ENCODE measurements at places on chromosomes 5 and 9. TPM values are rescaled to one million over a fixed set of nuclear protein-coding genes. Genes with fewer than 3 reads are reported as not detected.

- H3K4me3 ChIP-seq, result no peak overlapping the region
- peaks cover 39% of the 10 kb centered on the region for H3K27me3 ChIP-seq
- no peak overlapping the region for H3K27ac ChIP-seq
- no peaks in the 10 kb centered on the region for H3K4me1 ChIP-seq
- DNase-seq, result peak; percentile 78
Observed at GRCh38 chr9:92138157-92138959, 23.1 kb upstream of the SPTLC1 start.

Gene PRDM9
- total RNA-seq, result not detected

- no peak for DNase-seq
- no peaks in the 10 kb centered on the region for H3K4me1 ChIP-seq
- no peak overlapping the region for H3K27ac ChIP-seq
Observed at GRCh38 chr5:107990881-107991810, 320.4 kb upstream of the EFNA5 start.

DNA sequence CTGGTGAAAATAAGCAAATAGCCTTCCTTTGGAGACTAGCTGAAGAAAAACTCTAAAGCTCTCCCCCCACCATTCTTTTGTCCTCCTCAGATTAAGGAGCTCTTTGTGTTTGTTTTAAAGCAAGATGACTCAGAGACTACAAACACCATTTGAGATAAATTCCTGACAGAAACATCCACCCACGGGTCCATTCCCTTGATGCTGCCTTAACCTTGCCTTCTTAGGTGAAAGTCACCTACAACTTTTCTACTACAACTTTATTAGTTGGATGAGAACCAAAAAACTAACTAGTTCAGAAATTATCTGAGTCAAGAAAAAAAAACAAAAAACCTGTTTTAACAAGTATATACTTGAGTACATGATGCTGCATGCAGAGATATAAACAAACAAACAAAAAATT lies 831.1 kb downstream of the NR2F1-AS1 start:
- H3K4me3 ChIP-seq, result no peak overlapping the region
- no peaks in the 10 kb centered on the region for H3K27me3 ChIP-seq
- H3K4me1 ChIP-seq, result peaks cover 19% of the 10 kb centered on the region
- H3K36me3 ChIP-seq, result no peaks in the 10 kb centered on the region

DNA sequence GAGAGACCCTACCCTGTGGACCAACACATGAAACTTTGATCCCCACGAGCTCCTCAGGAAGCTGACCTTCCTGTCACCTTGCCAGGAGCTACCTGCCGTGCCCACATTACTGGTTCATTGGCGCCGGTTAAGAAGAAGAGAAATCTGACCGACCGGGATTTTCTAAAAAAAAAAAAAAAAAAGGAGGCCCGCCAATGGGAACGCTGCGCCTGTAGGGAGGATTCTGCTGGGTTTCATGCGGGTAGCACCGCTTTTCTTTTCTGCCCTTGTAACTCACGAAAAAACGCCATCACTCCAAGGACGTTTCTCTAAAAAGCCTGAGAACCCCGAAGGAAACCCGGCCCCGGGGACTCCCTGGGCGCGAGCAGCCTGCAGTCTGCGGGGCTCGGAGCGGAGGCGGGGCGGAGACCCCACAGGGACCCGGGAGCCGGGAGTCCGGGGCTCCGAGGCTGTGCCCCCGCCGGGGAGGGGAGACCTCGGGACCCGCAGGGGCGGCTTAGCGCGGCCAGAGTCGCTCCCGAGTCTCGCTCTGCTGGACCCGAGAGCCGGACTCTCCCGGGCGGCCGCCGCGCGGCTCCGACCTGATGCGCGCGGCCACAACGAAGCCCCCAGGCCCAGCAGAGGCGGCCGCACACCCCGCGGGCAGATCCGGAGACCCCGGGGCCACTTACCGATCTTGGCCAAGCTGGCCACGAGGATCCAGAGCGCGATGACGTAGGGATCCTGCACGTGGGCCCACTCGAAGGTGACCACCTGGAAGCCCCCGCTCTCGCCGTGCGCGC lies 617 bp downstream of the SLC9A3 start:
- no peak overlapping the region for H3K27ac ChIP-seq
- H3K4me3 ChIP-seq, result peak overlapping the region; percentile 5
- no peak for DNase-seq
- H3K27me3 ChIP-seq, result peaks cover 84% of the 10 kb centered on the region
- no peaks in the 10 kb centered on the region for H3K4me1 ChIP-seq
- peaks cover 4% of the 10 kb centered on the region for H3K36me3 ChIP-seq

DNA sequence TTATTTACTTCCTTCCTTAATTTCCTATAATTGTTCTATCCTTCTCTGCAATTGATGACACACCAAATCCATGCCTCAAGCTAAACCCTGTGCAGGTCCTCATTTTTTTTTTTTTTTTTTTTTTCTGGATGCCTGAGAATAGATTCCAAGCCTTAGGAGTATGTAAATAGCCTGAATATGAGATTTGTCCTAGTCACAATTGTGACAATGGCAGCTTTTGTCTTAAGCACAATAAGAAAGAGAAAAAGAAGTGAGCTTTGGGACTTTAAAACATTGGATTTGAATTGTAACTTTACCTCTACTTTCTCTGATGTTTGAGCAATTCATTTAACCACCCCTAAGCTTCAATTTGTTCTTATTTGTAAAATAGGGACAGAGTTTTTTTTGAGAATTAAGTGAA lies 280.5 kb downstream of the TUSC1 start:
- H3K4me3 ChIP-seq, result no peak overlapping the region
- no peak for DNase-seq
- H3K27me3 ChIP-seq, result no peaks in the 10 kb centered on the region
- no peak overlapping the region for H3K27ac ChIP-seq
- H3K36me3 ChIP-seq, result no peaks in the 10 kb centered on the region

Gene MCIDAS
- 4.4 TPM for total RNA-seq

DNA sequence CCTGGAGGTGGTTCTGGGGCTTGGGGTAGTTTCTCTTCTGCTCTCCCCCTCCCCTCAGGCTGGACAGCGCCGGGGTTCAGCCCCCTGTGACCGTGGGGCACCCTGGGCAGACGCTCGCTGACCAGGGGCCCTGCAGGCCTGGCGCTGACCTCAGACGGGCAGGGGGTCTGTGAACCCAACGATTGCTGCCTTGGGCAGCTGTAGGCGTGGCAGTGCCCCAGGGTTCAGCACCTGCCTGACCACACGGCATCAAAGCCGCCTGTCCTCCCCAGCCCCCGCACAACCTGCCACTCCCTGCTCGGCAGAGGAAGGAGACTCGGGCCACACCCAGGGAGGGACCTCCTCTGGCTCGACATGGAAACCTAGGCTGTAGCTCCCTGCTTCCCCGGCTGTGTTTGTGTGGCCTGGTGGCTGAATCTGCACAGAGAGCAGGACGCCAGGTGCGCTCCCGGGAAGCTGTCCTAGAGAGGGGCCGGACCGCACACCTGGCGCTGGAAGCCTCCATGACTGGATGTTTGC lies 12.2 kb downstream of the LCN12 start:
- H3K36me3 ChIP-seq, result peaks cover 11% of the 10 kb centered on the region
- no peak overlapping the region for H3K27ac ChIP-seq
- H3K4me1 ChIP-seq, result no peaks in the 10 kb centered on the region
- H3K27me3 ChIP-seq, result no peaks in the 10 kb centered on the region

- no peak overlapping the region for H3K27ac ChIP-seq
- H3K4me1 ChIP-seq, result no peaks in the 10 kb centered on the region
- peak; percentile 19 for DNase-seq
Observed at GRCh38 chr9:81687521-81688261, 1.7 kb downstream of the TLE1 start.

Gene FRRS1L
- not detected for total RNA-seq

- H3K4me3 ChIP-seq, result no peak overlapping the region
- peaks cover 36% of the 10 kb centered on the region for H3K27me3 ChIP-seq
- no peaks in the 10 kb centered on the region for H3K36me3 ChIP-seq
- no peak overlapping the region for H3K27ac ChIP-seq
- no peak for DNase-seq
Observed at GRCh38 chr9:122206118-122207046, 22.4 kb downstream of the LHX6 start.

Gene PTPRD
- 0.37 TPM for total RNA-seq

DNA sequence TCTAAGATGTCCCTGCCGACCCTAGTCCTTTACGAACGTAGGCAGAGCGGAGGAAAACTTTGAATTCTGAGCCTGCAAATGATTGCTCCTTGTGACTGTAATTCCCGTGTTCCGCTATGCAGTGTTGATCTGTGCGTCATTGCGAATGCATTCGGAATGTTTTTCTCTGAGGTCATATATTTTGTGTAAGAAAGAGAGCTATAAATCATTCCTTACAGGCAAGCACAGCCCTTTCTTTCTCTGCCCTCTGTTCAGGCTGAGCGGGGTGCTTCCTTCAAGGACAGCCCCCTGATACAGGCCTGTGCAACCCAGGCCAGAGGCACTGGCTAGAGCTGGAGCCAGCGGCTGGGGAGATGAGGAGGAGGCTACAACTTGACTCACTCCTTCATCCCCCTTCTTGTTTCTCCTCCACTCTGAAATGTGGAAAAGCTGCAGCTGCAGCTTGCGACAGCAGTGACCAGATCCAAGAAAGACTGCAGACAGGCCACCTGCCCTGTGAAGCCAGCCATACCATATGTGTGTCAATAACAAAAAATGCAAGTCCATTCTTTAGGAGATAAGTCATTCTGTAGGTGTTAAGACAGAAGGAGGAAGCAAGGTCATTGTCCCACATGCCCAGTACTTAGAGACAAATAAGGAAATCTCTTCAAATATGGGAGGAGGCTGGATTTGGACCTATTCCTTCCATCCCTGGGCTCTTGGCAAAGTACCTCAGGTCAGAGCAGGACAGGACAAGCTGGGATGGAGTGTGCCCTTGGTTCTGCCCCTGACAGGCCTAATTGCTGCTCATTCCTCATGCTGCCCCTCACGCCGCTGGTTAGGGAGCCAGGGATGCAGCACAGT lies 345.7 kb upstream of the WWC1 start:
- DNase-seq, result no peak
- no peaks in the 10 kb centered on the region for H3K36me3 ChIP-seq
- H3K27me3 ChIP-seq, result peaks cover 79% of the 10 kb centered on the region
- no peak overlapping the region for H3K27ac ChIP-seq
- H3K4me1 ChIP-seq, result no peaks in the 10 kb centered on the region

DNA sequence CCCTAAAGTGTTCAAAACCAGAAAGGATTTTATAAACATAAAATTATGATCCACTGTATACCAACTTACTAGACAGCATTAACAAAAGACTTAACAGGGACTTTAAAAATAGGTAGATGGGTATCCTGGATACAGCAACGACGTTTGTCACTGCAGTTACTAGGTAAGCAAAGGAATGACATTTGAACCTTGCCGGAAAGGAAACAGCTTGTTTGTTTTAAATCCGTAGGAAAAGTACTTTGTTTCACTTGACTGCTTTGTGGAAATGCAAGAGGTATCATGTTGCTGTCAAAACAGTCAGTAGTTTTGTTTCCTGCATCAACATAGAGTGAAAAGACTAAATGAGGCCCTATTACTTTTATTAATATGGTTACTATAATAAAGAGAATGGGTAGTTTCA lies 122.9 kb downstream of the CDC42SE2 start:
- no peak for DNase-seq
- no peak overlapping the region for H3K27ac ChIP-seq
- H3K27me3 ChIP-seq, result no peaks in the 10 kb centered on the region
- H3K4me3 ChIP-seq, result no peak overlapping the region
- peaks cover 9% of the 10 kb centered on the region for H3K4me1 ChIP-seq

GRCh38 chr5:74529101-74529500 lies 111.4 kb downstream of the ENC1 start:
- H3K4me1 ChIP-seq, result peaks cover 12% of the 10 kb centered on the region
- DNase-seq, result no peak
- H3K4me3 ChIP-seq, result no peak overlapping the region
- no peaks in the 10 kb centered on the region for H3K36me3 ChIP-seq

- H3K27me3 ChIP-seq, result peaks cover 18% of the 10 kb centered on the region
- no peak overlapping the region for H3K27ac ChIP-seq
- no peaks in the 10 kb centered on the region for H3K36me3 ChIP-seq
- H3K4me1 ChIP-seq, result no peaks in the 10 kb centered on the region
- H3K4me3 ChIP-seq, result no peak overlapping the region
Observed at GRCh38 chr5:6181147-6181729, 197.1 kb downstream of the MED10 start.

DNA sequence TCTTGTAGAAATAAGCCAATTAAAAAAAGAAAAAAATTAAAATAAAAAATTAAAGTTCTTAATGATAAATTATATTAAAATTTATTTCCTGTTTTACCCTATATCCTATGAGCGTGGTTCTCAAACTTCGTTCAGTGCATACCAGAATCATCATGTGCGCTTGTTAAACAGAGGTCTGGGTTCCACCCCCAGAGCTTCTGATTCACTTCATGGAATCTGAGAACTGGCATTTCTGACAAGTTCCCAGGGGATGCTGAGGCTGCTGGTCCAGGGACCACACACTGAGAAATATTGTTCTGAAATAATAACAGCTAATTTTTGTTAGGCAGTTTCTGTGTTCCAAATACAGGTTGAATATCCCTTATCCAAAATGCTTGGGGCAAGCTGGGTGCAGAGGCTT lies 79.3 kb downstream of the TMC1 start:
- H3K4me1 ChIP-seq, result no peaks in the 10 kb centered on the region
- no peak overlapping the region for H3K27ac ChIP-seq
- no peak for DNase-seq
- H3K4me3 ChIP-seq, result no peak overlapping the region
- no peaks in the 10 kb centered on the region for H3K27me3 ChIP-seq

Gene FAM78A
- total RNA-seq, result not detected

- no peak for DNase-seq
- no peaks in the 10 kb centered on the region for H3K27me3 ChIP-seq
- H3K36me3 ChIP-seq, result no peaks in the 10 kb centered on the region
- no peak overlapping the region for H3K27ac ChIP-seq
- H3K4me3 ChIP-seq, result no peak overlapping the region
- H3K4me1 ChIP-seq, result peaks cover 22% of the 10 kb centered on the region
Observed at GRCh38 chr9:34069831-34070230, 21.1 kb upstream of the UBAP2 start.

GRCh38 chr9:131598121-131598520 lies 52.8 kb downstream of the PRRT1B start:
- DNase-seq, result no peak
- no peak overlapping the region for H3K27ac ChIP-seq
- no peaks in the 10 kb centered on the region for H3K4me1 ChIP-seq
- H3K36me3 ChIP-seq, result peaks cover 6% of the 10 kb centered on the region
- no peaks in the 10 kb centered on the region for H3K27me3 ChIP-seq

- no peaks in the 10 kb centered on the region for H3K36me3 ChIP-seq
- no peak for DNase-seq
- no peaks in the 10 kb centered on the region for H3K27me3 ChIP-seq
- no peak overlapping the region for H3K27ac ChIP-seq
- H3K4me1 ChIP-seq, result no peaks in the 10 kb centered on the region
Observed at GRCh38 chr9:249025-249424, 34.4 kb downstream of the DOCK8 start.

- no peak overlapping the region for H3K4me3 ChIP-seq
- H3K36me3 ChIP-seq, result no peaks in the 10 kb centered on the region
- H3K27me3 ChIP-seq, result no peaks in the 10 kb centered on the region
- no peaks in the 10 kb centered on the region for H3K4me1 ChIP-seq
Observed at GRCh38 chr9:98050351-98050750, 6.2 kb upstream of the NANS start.

GRCh38 chr9:79924836-79925235 lies 353.1 kb downstream of the TLE4 start:
- no peaks in the 10 kb centered on the region for H3K4me1 ChIP-seq
- H3K27me3 ChIP-seq, result no peaks in the 10 kb centered on the region
- no peak overlapping the region for H3K27ac ChIP-seq
- H3K4me3 ChIP-seq, result no peak overlapping the region

Gene TMEM232
- total RNA-seq, result 2.0 TPM

GRCh38 chr5:146878476-146879172 lies at the start of gene PPP2R2B:
TSS of gene PPP2R2B (minus strand) at chr5:146878757.
- H3K36me3 ChIP-seq, result peaks cover 11% of the 10 kb centered on the region
- no peaks in the 10 kb centered on the region for H3K4me1 ChIP-seq
- H3K4me3 ChIP-seq, result peak within 1 kb of the TSS; percentile 71
- DNase-seq, result peak; percentile 51
- H3K27ac ChIP-seq, result no peak within 1 kb of the TSS

GRCh38 chr5:119390404-119390803 lies 34.6 kb downstream of the TNFAIP8 start:
- H3K27me3 ChIP-seq, result no peaks in the 10 kb centered on the region
- H3K4me1 ChIP-seq, result peaks cover 25% of the 10 kb centered on the region
- peaks cover 8% of the 10 kb centered on the region for H3K36me3 ChIP-seq

Gene SPINK1
- 444 TPM for total RNA-seq
